Aorta (tissue), 5 donors: ENCODE measurements at places on chromosomes 2 and 18. TPM values are rescaled to one million over a fixed set of nuclear protein-coding genes. Genes with fewer than 3 reads are reported as not detected.

The TCF7L1 gene
- 39.5 TPM for total RNA-seq

The CFC1 gene
- total RNA-seq = not detected

The DNAJC27 gene
- total RNA-seq = 6.7 TPM

The PIAS2 gene
- total RNA-seq = 45.5 TPM

The G6PC2 gene
- 0.23 TPM for total RNA-seq

- DNase-seq = no peak
- H3K27ac ChIP-seq = no peak overlapping the region
- H3K27me3 ChIP-seq = no peaks in the 10 kb centered on the region
- H3K4me1 ChIP-seq = no peaks in the 10 kb centered on the region
- no peaks in the 10 kb centered on the region for H3K36me3 ChIP-seq
Measured at GRCh38 chr2:9076210-9076609, 72.7 kb upstream of the MBOAT2 start.

DNA sequence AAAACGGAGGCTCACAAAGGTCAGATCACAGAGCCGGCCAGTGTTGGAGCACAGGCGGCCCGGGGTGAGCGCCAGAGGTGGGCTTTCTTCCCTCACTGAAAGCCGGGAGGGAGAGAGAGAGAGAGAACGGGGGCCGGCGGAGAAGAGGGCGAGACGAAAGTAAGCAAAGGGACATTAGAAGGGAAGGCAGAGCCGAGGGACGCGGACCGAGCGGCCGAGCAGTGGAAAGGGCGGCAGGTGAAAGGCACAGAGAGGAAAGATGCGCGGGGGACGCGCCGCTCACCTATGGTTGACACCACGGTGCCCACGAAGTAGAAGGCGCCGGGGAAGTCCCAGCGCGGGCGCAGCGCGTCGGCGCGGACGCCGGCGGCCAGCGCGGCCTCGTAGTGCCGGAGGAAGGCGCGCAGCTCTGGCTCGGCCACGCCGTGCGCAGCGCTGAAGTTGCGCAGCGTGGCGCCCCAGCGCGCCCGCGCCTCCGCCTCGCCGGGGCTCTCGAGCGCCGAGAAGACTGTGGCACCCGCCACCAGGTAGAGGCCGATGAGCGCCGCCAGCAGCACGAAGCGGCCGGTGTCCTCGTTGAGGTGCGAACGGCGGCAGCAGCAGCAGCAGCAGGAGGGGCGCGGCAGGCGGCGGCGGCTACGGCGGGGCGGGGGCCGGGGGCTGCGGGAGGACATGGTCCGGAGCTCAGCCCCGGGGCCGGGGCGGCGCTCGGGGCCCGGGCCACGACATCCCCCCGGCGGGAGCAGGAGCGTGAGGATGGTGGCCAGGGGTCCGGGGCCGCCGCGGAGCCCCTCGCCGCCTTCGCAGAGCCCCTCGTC lies 166.9 kb downstream of the MSH2 start:
- no peak overlapping the region for H3K4me3 ChIP-seq
- no peak for DNase-seq
- no peaks in the 10 kb centered on the region for H3K36me3 ChIP-seq
- H3K27ac ChIP-seq = no peak overlapping the region
- peaks cover 5% of the 10 kb centered on the region for H3K27me3 ChIP-seq

DNA sequence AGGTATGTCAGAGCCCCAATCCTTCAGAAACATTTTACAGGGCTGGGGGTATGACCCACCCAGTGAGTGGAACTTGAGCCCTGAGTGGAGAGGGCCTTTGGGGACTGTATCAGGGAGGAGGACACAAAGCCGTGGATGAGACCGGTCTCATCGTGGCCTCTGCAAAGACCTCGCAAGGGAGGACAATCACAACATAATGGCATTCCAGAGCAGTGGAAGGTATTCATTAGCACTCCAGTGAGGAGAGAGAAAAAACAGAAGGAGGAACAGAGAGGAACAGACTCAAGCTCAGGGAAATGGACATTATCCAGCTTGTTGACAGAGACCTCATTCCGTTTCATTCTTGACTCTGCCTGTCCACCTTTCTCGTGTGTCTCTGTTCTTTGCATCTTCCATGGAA lies 38.8 kb upstream of the CTAGE1 start:
- H3K27ac ChIP-seq = no peak overlapping the region
- no peaks in the 10 kb centered on the region for H3K27me3 ChIP-seq
- H3K4me1 ChIP-seq = no peaks in the 10 kb centered on the region
- H3K4me3 ChIP-seq = no peak overlapping the region
- no peaks in the 10 kb centered on the region for H3K36me3 ChIP-seq

DNA sequence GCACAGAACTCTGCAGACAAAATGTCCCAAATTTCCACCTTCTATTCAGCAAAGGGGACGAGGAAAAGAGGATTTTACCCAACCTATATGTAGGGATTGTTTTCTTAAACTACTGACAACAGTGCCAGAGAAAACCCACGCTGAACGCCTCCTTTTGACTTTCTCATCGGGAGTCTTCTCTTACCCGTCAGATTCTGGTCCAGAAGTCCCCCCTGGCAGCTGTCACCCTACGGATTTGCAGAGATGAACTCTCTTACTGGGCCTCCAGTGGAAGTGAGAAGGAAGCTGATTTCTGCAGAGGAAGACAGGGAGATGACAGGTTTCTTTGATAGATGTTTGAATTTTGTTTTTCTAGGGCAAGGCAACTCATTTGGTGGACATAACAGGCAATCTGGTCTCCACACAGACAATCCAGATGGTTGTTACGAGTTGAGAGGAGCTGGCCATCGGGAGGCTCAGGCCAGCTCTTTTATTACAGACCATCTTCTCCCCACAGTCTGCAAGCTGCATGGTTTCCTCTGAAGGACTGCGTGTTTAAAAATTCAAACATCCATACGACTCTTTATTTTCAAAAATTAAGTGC lies 804.3 kb downstream of the RNF144A start:
- H3K27me3 ChIP-seq = no peaks in the 10 kb centered on the region
- H3K27ac ChIP-seq = no peak overlapping the region
- H3K4me1 ChIP-seq = peaks cover 3% of the 10 kb centered on the region
- DNase-seq = no peak
- H3K36me3 ChIP-seq = no peaks in the 10 kb centered on the region

GRCh38 chr2:86048888-86049287 lies 56.8 kb downstream of the POLR1A start:
- no peaks in the 10 kb centered on the region for H3K4me1 ChIP-seq
- no peak overlapping the region for H3K27ac ChIP-seq
- H3K27me3 ChIP-seq = no peaks in the 10 kb centered on the region
- peaks cover 5% of the 10 kb centered on the region for H3K36me3 ChIP-seq

GRCh38 chr2:64391940-64392339 lies 62.0 kb upstream of the LGALSL start:
- no peak for DNase-seq
- H3K36me3 ChIP-seq = no peaks in the 10 kb centered on the region
- H3K4me3 ChIP-seq = no peak overlapping the region
- no peak overlapping the region for H3K27ac ChIP-seq

DNA sequence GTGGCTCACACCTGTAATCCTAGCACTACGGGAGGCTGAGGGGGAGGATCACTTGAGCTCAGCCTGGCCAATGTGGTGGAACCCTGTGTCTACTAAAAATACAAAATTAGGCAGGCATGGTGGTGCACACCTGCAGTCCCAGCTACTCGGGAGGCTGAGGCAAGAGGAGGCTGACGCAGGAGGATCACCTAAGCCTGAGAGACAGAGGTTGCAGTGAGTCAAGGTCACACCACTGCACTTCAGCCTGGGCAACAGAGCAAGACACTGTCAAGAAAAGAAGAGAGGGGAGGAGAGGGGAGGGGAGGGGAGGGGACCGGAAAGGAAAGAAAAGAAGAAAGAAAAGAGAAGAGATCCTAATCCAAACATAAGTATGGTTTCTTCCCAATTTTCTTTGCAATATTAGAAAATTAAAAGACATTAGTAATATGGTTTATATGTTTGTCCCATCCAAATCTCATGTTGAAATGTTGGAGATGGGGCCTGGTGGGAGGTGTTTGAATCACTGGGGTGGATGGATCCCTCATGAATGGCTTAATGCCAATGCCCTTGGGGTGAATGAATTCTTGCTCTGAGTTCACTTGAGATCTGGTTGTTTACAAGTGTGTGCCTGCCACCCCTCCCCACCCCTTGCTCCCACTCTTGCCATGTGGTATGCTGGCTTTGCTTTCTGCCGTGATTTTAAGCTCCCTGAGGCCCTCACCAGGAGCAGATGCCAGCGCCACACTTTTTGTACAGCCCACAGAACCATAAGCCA lies 50.7 kb downstream of the TRIP12 start:
- no peak overlapping the region for H3K27ac ChIP-seq
- H3K27me3 ChIP-seq = no peaks in the 10 kb centered on the region
- peaks cover 2% of the 10 kb centered on the region for H3K36me3 ChIP-seq
- no peak for DNase-seq
- peaks cover 2% of the 10 kb centered on the region for H3K4me1 ChIP-seq

DNA sequence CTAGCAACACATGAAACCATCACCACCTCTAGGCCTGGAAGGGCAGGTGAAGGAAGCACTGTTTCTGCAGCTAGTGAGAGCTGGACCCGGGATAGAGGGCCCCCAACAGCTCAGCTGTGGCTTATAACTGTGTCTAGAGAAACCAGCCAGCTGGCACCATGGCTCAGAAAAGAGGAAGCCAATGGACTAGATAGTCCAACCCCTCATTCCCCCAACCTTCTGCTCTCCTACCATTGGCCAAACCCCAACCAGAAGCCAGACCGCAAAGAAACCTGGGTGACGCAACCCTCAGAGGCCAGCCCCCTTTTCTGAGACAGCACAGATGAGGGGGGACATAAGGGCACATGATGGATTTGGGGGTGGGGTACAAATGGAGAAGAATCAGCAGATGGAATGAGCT lies 24.3 kb downstream of the SMYD1 start:
- no peaks in the 10 kb centered on the region for H3K36me3 ChIP-seq
- H3K27ac ChIP-seq = no peak overlapping the region
- H3K27me3 ChIP-seq = no peaks in the 10 kb centered on the region
- H3K4me1 ChIP-seq = no peaks in the 10 kb centered on the region

GRCh38 chr18:23584019-23584983 lies 2.0 kb downstream of the NPC1 start:
- H3K27me3 ChIP-seq = no peaks in the 10 kb centered on the region
- no peak overlapping the region for H3K27ac ChIP-seq
- H3K36me3 ChIP-seq = no peaks in the 10 kb centered on the region
- H3K4me3 ChIP-seq = no peak overlapping the region
- peaks cover 3% of the 10 kb centered on the region for H3K4me1 ChIP-seq

DNA sequence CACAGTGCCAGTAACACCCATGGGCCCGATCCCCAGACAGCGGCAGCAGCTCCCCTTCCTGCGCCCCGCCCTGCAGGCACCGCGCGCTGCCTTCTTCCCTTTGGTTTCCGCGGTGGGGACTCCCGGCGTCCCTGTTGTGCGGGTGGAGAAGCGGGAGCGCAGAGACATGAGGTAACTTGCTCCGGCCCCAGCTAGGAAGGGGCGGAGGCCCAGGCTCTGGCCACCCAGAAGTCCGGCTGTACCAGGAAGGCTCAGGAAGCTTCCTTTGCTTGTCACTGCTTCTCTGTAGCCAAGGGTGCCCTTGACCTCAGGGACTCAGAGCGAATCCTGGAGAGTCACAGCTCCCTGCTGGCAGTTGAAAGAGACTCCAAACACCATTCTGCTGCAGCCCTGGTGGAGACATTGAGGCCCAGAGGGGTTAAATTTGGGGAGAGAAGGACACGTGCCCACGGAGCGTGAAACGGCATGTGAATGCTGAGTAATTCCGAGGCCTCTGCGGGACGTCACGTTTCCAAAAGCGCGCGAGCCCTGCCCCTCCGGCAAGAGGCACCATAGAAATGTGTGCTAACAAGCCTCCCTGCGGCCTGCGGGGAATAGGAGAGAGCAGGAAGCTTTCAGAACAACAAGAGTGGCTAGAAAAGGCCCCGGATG lies 6.7 kb upstream of the ADCY3 start:
- H3K27me3 ChIP-seq = no peaks in the 10 kb centered on the region
- no peak overlapping the region for H3K4me3 ChIP-seq
- no peaks in the 10 kb centered on the region for H3K4me1 ChIP-seq
- peak; percentile 80 for DNase-seq

GRCh38 chr2:138334323-138334722 lies 167.2 kb upstream of the SPOPL start:
- H3K36me3 ChIP-seq = no peaks in the 10 kb centered on the region
- no peaks in the 10 kb centered on the region for H3K27me3 ChIP-seq
- H3K4me1 ChIP-seq = peaks cover 6% of the 10 kb centered on the region
- no peak overlapping the region for H3K4me3 ChIP-seq
- no peak overlapping the region for H3K27ac ChIP-seq

DNA sequence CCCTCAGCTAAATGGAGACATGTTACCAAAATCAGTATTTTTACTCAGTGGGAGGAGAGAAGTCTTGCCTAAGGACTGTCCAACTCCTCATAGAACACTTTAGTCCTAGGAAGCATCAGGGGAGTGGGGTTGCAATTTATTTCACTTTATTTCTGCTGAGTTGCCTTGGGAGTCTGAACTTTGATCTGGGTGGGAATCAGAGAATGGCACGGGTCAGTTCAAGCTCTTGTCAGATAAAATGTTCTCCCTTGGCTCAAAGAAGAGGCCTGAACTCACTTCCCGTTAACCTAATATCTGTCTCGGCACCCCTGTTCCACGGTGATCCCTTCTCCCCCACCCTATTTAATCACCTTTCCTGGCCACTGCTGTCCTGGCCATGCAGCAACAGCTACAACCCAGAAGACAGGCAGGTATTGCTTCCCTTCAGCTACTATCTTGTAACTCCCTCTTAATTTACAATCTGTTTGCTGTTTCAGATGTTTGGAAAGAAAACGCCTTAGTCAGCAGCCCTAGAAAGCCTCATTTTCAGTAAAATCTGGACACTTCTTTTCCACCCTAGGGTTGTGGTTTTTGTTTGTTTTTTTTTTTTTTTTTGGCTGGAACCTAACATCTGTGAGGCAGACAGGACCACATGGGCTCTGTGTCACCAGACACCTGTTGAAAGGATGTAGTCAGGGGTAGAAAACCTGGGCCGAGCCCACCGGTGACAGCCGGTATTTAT lies 52.5 kb downstream of the SERTAD2 start:
- no peak overlapping the region for H3K4me3 ChIP-seq
- no peaks in the 10 kb centered on the region for H3K4me1 ChIP-seq
- H3K27ac ChIP-seq = no peak overlapping the region

- peak; percentile 46 for DNase-seq
- H3K4me1 ChIP-seq = no peaks in the 10 kb centered on the region
- H3K4me3 ChIP-seq = no peak overlapping the region
- no peaks in the 10 kb centered on the region for H3K36me3 ChIP-seq
- H3K27ac ChIP-seq = no peak overlapping the region
Measured at GRCh38 chr2:238289574-238289973, 1.2 kb upstream of the PER2 start.

GRCh38 chr2:177604271-177605065 lies 211.9 kb downstream of the AGPS start:
- no peaks in the 10 kb centered on the region for H3K27me3 ChIP-seq
- no peaks in the 10 kb centered on the region for H3K36me3 ChIP-seq
- H3K4me1 ChIP-seq = no peaks in the 10 kb centered on the region
- no peak overlapping the region for H3K27ac ChIP-seq

DNA sequence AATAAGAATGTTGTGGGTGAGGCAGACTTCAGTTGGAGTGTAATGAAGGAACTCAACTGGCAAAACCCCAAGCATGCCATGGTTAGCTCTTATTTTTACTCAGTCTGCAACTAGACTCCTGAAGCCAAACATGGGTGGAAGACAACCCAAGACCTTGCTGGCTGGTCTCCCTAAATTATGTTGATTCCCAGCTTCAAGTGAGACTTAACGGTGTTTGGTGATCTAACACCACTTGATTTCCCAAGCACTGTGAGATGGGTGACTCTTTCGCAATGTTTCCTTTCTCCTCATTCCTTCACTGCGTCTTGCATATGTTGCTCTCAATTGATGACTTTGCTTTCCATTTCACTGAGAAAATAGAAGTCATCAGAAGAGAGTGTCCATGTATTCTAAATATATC lies 693.1 kb downstream of the DCC start:
- no peak overlapping the region for H3K4me3 ChIP-seq
- no peak for DNase-seq
- no peaks in the 10 kb centered on the region for H3K36me3 ChIP-seq
- H3K27me3 ChIP-seq = no peaks in the 10 kb centered on the region
